SHP77 treated with DMSO at 0.1 percent for 48 hours (cell line): ENCODE measurements at places on chromosomes 4 and X.

DNA sequence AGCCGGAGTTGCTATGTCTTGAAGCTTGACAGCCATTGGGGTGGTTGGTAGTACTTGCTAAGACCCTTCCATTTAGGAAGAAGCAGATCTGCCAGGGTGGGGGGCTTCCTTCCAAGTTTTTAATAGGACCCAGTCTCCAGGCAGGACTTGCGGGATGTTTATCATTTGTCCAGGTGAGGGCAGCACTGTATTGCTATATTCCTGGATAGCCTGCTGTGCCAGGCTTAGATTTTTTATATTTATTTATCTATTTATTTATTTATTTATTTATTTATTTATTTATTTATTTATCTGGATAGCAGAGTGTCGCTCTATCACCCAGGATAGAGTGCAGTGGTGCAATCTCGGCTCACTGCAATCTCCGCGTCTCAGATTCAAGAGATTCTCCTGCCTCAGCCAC is 87.4 kb upstream of the CT45A1 start:
- no peak for DNase-seq

DNA sequence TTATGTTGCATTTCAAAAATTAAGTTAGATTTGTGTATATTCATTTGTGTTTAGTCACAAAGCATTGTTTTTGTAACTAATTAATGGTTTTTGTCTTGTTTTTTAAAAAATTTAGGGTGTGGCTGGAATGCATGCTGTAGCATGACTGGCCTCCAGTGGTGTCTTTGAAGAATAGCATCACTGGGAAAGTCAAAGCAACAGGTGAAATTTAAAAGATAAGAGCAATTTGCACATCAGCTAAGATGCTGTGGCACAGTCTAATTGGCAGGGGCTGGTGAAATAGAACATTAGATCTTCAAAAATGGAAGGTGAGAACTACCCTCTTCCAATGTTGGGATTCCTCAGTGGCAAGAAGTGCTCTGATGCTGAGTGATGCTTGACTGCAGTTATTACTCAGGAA is 45.3 kb downstream of the ANK2 start:
- peak; percentile 8 for DNase-seq

DNA sequence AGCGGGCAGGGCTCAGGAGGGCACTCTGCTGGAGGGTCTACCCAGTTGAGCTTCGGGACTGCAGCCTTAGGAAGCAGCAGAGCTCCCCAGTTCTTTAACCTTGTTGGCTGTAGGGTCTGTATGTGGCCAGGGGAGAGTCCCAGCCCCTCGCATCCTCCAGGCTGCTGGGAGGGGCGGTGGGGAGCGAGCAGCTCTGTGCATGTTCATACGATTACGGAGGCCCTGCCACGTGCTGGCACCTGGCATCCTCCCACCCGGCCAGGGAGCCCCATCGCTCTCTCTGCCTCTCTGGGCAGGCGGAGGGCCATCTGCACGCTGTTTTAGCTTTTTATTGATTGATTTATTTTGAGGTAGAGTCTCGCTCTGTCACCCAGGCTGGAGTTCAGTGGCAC is 21.2 kb downstream of the NSG1 start:
- DNase-seq: no peak

DNA sequence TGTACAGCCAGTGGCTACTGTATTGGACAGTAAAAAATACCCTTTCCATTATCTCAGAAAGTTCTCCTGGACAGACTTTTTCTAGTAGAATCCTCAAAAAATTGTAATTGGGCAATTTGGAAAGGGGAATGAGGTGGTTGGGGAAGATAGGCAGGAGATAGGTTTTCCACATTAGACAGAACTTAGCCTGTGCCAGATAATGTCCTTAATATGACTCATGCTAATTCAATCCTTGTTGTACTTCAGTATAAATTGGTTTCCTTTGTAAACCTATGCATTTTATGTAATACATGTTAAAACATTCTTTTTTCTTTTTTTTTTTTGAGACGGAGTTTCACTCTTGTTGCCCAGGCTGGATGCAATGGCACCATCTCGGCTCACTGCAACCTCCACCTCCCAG is 8.9 kb downstream of the EIF4E start:
- no peak for DNase-seq

GRCh38 chr4:25013756-25014661 is 16.7 kb downstream of the LGI2 start:
- no peak for DNase-seq

- DNase-seq: no peak
Observed at GRCh38 chr4:112861691-112862674, 187.5 kb upstream of the ANK2 start.

DNA sequence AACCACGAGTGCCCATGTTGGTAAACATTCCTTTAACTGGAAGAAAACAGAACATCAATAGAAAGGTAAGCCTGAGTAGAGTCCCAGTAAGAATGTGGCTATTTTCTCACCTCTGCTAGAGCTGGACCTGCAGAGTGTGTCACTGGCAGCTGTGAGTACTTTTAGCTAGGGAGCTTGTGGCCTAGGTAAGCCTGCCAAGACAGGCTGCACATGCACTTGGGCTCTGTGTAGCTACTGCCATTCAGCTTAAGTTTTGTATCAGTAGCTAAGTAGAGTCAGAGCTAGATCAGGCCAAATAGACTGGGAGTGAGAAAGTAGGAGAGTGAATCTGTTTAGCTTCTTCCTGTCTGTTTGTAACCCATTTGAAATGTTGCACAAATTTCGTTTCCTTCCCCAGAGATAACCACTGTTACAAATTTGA is 35.3 kb downstream of the RBPJ start:
- DNase-seq: no peak

GRCh38 chr4:155889031-155889793 is 14.3 kb upstream of the TDO2 start:
- no peak for DNase-seq

DNA sequence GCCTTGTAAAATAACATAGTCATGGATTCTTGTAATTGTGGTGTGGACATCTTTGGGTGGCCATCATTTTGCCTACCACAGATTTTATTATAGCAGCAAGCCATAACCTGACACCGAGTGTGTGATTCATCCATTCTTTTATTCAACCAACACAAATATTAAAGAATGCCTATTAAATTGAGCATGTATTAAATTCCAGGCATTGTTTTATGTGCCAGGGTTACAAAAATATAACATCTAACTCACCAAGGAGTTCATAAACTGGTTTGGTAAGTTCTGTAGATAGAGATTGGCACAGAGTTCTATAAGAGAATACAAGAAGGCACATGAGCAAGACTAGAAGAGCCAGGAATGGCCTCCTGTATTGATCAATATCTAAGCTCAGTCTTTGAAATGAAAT is 18.0 kb downstream of the NBDY start:
- DNase-seq: no peak

- no peak for DNase-seq
Observed at GRCh38 chrX:17638731-17639130, 98.6 kb upstream of the SCML1 start.

DNA sequence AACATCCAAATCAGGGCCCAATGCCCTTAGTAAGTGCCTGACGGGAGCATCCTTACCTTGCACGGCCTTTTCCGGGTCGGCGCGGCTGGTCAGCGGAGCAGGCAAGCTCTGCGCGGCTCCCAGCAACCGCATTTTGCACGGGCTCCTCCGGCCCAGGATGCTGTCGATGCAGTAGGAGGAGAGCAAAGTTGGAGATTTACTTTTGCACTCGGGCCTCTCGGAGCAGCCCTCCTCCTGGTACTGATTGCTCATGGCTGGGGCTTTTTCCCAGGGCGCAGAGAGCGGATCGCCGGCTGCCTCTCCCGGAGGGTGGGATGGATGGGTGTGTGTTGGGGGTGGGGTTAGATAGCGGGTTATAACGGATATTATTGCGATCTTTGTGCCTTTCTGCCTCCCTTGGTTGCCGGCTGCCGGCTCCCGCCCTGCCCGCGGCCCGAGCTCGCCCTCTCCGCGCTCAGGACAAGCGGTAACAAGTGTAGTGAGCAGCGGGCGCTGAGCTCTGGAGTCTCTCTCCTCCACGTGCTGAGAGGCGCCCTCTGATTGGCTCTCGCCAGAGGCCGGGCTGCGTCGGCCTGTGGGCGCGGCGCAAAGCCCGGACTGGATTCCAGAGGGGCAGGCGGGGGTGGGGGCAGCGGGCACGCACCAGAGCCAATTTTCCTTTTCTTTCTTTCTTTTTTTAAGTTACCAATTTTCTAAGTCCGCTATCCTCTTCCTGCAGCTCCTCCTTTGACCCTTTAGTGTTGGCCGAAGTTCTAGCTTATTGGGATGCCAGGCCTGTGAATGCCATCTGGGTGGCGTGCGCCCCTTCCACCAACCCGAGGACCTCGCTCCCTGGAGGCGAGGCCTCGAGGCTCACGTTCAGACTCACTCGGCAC is at the start of gene ARX:
Gene ARX, minus strand, starts transcription at position 480 of the 875 bp plus-strand sequence. Its CDS starts 228 bp downstream, at position 252.
- DNase-seq: no peak

DNA sequence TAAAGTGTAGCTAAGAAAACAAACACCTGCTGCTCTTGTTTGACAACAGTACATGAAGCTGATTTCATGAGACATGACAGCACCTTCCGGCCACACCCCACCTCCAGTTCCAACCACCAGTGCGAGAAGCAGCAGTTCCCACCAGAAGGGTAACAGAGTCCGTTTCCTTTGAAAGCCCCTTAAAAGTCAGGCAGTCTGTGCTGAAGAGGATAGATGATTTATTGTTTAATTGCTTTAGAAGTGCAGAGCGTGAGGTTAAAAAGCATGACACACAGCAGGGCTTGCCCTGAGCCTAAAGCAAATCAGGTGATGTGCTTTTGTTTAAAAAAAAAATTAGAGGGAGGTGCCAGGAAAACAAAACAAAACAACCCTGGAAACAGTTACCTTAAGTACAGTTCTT is 82.6 kb downstream of the HADH start:
- no peak for DNase-seq

DNA sequence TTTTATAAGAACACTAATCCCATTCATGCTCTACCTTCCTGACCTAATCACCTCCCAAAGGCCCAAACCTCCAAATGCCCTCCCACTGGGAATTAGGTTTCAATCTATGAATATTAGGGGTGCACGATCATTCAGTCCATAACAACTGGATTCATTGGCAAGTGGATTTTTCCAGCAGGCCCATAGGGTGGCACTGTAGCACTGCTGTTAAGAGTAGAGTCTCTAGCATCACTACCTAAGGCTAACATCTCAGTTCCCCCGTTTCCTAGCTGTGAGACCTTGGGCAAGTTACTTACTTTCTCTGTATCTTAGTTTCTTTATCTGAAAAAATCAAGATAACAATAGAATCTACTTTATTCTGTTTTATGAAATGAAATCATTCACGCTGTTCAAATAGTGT is 315.8 kb downstream of the STIM2 start:
- DNase-seq: peak; percentile 64

GRCh38 chr4:185535612-185536410 is 504 bp upstream of the PDLIM3 start:
- no peak for DNase-seq

- DNase-seq: no peak
Observed at GRCh38 chr4:121255986-121256750, 92.0 kb upstream of the TNIP3 start.

DNA sequence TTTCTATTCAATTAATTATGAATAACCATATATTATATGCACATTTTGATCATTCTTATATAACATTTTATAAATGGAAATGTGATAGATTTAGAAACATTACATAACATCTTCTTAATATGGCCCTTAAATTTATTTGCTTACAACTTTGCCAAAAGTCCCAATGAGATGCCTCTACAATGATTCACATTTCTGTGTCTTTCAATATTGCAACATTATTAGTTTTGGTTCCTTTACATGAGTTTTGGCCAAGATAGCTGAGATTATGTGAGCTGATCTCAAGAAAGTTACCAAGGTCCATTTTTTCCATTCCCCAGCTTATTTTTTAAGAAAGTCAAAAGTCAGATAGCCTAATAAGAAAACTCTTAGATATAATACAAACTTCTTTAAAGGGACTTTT is 361.2 kb downstream of the PCDH7 start:
- no peak for DNase-seq

DNA sequence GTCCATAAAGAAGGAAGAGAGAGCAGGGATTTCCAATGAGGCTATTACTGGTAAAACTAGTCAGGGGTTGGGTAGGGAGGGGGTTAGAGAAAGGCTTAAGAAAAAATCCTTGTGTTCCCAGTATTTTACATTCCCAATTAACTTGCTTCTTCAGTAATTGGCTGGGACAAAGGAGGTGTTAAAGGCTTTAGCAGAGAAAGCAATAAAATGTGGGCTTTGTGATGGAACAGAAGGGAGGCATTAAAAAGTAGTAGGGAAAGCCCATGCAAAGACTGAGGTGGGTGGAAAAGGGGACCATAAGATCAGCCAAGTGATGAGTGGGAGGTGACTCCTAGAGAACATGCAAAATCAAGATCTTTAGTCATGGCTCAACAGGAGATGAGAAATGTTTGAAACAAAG is 1467.2 kb downstream of the RPA4 start:
- DNase-seq: no peak

DNA sequence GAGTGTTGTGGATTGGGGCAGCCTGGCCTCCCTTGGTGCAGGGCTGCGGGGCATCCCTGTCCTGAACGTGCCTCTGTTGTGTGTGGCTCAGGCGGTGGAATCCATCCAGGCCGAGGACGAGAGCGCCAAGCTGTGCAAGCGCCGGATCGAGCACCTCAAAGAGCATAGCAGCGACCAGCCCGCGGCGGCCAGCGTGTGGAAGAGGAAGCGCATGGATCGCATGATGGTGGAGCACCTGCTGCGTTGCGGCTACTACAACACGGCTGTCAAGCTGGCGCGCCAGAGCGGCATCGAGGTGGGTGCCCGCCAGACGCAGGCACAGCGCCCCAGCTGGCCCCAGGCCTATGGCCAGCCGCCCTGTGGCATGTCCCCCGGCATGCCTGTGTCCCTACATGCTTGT is 25.6 kb downstream of the MAEA start:
- DNase-seq: no peak

DNA sequence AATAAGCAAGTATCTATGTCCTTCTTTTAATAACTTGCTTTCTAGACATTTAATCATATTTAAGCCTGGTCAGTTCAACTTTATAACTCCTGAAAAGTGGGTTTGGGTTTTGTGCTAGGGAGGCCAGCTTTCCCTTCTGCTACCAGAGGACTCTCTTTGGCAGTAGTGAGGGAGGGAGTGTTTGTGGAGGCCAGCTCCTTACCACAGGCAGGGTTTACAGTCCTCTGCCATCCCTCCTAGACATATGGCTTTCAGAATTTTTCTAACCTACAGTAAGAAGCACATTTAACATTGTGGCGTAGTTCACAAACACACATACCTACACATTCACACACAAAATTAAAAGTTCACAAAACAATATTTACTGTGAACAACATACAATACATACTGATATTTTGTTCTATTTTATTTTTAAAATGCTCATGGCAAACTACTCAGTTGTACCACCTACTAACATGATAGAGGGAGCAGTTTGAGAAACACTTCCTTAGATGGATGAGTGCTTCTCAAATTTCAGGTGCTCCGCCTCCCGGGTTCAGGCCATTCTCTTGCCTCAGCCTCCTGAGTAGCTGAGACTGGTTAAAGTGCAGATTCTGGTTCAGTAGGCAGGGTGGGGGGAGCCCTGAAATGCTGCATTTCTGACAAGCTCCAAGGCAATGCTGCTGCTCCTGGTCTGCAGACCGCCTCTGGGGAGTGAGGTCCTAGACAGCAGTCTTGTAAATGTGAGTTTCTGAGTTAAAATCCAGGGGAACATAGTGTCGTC is 86.7 kb downstream of the PTTG2 start:
- no peak for DNase-seq

GRCh38 chrX:83829874-83830273 is 31.1 kb upstream of the CYLC1 start:
- no peak for DNase-seq
